RWPE1 (cell line): ENCODE measurements at places on chromosomes 2 and 18.

DNA sequence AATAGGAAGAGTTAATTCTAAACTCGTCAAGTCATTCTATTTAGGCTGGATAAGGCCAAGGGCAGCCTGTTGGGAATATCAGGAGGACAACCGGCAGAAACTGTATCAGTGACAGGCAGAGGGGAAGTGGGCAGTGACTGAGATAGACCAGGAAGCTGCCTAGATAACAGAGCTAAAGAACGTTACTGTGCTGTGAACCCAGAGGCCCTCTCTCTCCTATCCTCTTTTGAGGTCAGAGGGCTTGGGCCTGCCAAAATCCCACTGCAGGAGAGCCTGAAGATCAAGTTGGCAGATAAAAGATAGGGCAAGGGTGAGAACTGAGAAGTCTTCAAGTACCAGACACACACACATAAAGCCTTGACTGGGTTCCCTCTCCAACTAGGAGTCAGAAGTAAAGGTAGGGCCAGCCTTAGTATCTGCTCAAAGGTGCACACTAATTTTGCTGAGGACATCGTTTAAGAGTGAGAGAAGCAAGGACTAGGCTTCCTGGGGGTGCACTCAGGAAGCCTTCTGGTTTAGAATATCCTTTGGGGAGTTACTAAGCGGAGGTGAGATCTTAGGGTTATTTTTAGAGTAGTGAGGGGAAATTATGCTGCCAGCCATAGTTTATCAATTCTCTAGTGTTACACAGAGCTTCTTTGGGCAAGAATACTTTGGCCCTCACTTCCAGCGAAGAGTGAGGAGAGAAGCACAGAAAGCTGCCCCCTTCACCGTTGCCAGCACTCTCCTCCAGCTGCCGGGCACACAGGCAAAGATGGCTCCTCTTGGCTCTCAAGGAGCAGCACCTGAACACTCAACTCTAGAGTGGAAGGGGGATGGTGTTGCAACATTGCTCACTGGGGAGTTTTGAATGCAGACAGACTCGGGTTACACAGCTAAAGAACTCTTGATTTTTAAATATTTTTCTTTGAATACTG lies 9.8 kb downstream of the CAVIN2 start:
- DNase-seq, result no peak

DNA sequence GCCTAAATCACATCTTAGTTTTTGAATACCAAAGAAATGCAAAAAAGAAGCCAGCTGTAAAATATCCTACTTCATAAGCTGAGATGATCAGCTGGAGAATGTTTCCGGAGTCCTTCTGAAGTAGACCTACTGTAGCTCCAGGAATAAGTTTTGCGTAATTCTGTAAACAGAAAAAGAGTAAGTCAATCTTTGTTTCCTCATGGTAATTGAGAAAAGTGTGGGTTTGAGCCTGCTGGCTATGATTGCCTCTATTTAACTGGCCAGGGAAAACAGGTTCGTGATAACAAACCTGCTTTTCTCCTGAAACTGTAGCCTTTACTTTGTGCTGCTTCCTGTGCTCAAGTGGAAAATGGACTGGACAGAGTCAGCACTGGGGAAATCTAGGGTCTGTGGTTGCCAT lies 58.2 kb downstream of the ITGB6 start:
- DNase-seq, result no peak

GRCh38 chr18:50649821-50650220 lies 89.9 kb downstream of the MAPK4 start:
- no peak for DNase-seq

DNA sequence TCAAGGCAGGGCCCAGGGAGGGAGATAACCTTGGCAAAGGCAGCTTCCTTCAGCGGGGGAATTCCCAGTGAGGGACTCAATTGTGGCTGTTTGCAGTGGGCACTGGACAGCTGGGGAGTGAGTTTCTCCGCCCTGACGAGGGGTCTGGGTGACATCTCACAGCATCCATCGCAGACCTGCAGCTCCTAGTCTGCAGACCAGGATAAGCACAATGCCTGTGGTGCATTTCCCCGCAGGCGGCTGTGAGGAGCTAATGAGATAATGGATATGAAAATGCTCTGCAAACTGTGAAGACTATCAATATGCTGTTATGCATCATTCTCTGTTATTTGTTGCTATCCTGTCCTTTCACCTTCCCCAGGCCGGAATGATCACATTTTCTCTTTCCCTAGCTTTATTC lies 30.0 kb upstream of the CYP1B1 start:
- DNase-seq, result no peak

DNA sequence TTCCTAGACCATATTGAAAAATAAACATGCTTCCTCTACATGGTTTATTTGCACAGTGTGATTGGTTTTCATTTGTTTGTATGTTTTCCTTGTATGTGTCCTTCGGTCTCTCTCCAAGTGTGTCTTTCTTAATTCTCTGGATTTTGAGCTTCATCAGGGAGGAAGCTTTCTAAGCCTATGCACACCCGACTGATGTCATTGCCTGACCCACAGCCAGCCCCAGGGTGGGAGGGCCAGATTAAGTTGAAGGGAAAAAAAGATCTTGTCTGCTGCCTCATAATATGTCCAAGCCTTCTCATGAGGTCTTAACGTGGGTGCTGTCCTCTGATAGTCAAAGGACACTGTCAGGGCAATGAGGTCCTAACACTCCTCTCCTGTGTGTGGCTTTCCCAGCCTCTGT lies 115.2 kb downstream of the MARCHF4 start:
- DNase-seq, result no peak

DNA sequence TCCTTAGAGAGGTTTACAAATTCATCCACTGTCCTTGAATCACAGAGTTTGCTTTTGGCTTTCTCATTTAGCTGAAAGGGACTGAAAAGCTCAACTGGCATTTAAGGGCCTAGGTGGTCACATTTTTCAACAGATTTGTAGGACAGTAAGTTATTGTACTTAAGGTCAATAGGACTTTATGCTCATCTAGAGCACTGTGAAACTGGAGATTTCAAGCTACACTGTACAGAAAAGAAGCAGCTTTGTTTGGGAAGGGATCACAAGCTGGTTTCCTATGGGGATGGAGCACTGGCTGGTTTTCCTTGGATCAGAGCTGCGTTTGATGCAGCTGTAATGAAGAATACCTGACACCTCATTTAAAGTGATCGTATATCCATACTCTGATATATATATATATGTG lies 482.7 kb downstream of the FBXO15 start:
- DNase-seq, result no peak

DNA sequence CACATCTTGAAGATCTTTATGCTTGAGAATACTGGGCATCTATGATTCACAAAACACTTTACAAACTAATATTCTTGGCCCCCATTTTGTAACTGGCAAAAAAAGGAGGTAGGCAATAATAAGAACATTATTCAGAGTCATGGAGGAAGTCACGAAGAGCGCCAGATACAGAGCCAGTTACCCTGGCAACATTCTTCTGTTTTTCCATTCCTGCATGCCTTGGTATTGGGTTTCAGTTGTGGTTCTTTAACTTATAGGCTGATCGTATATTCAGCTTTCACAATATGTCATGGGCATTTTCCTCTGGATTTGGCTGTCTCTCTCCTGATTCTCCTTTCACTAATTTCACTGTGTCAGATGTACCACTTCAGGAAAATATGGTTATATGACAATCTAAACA lies 234.7 kb downstream of the HRH4 start:
- DNase-seq, result no peak

GRCh38 chr2:1366546-1367134 lies 46.6 kb upstream of the TPO start:
- DNase-seq, result no peak

- no peak for DNase-seq
Observed at GRCh38 chr2:28134262-28134812, 243.8 kb downstream of the BABAM2 start.

GRCh38 chr2:112476434-112476833 lies 5.5 kb upstream of the TTL start:
- DNase-seq, result no peak

GRCh38 chr2:229456091-229456490 lies 185.0 kb upstream of the PID1 start:
- no peak for DNase-seq

DNA sequence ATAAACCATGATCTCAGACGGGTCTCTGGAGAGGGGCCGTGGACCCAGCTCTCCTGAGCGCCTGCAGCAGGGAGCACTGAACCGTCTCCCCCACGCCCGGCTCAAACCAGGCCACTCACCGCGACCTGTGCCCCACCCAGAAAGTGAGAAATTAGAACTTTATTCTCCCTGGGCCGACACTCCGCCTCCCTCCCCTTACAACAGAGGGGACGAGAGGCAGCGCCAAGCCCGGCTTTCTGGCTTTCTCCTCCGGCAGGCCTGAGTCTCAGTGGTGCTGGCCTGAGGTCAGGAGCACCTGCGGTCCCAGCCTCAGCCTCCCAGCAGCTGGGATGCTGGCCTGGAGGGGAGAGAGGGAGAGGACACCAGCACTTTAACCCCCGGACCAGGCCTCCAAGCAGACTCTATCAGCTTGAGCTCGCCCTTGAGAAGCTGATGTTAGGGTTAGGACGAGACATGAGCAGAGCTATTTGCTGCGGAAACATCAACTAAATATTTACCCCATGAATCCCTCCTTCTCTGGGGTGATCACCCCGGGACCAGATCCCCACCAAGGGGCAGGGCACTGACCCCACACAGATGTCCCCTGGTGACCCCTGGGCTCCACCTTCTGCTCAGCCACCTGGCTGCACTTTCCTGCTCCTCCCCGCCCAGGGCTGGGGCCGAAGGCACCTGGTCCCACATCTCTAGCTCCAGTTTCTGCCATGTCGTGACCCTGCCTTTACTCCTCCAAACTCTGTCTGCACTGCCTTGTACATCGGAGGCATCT lies 856.3 kb upstream of the SALL3 start:
- no peak for DNase-seq

DNA sequence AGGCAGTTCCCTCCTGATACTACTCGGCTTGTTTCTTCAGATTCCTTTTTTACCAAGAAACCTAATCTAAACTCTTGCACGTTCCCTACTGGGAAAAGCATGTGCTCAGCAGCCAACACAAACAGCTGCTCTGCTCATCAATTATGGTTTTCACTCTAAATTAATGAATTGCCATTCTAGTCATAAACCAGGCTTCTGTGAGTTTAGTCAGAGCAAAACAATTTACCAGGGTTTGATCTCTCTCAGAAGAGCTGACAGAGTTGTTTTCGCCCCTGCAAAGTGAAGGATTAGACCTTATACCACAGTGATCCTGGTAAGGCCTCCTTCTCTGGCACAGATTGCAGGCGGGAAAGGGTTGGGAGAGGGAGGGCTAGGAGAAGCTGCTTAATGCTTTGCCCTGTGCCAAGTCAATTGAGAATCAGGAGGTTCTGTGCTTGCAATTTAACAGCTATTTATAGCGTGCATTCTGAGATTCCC lies 57.2 kb downstream of the REEP1 start:
- DNase-seq, result no peak

GRCh38 chr18:48842259-48843061 lies 108.3 kb downstream of the SMAD7 start:
- DNase-seq, result no peak

- DNase-seq, result no peak
Observed at GRCh38 chr2:126879348-126880298, 19.1 kb upstream of the TEX51 start.

DNA sequence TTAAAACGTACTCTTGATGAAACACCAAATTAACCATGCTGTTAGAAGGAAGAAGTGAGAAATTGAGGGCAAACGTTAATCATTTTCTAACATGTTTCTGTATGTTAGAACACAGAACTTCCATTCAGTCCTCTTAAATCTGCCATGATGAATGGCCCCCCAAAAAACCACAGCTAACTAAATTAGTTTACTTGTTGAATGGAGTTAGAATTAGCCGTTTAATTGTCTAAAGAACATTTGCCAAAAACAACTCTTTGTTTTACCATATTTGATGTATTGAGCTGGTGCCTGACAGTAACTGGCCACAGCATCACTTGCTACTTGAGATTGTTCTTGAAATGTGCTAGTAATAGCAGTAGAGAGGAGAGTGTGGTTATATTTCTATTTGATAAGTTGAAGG lies 12.7 kb downstream of the CCNYL1 start:
- DNase-seq, result no peak

DNA sequence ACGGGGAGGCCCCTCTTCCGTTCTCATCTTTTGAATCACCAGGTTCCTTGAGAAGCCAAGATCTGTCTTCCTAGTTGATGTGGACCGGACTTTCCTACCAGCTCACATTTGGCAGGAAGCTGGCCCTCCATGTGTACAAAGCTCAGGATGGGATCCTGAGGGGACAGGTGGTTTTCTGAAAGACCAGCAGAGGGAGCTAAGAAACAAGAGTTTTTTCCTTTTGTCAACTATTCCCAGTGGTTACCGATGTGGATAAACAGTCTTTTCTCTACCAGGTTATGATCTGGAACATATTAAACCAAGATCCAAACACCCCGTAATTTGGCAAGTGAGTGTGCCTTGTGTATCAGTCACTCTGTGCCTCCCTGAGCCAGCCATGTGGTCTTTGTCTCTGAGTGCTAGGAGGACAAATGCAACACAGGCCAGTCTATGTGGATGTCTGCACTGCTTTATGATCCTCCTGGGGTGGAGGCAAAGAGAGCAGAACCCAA lies 25.1 kb upstream of the ARHGAP25 start:
- DNase-seq, result peak; percentile 51

- peak; percentile 29 for DNase-seq
Observed at GRCh38 chr18:23422751-23423418, 30.2 kb upstream of the RIOK3 start.

DNA sequence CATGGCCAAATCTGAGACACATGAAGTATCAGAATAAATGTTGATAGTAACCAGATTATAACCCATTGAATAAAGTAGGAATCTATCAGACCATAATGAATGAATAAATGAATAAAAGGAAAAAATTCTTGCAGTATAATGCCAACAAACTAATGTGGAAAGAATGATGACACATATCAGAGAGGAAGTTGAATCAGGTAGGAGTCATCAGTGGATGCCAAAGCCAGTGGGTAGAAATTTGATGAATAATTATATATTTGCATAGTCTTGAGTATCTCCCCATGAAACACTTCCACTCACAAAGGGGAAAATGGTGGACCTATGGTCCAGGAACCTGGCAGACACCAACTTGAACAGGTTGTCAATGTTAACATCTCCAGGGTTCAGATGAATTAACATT lies 68.6 kb downstream of the GALNT3 start:
- DNase-seq, result peak; percentile 73

- DNase-seq, result no peak
Observed at GRCh38 chr2:65212115-65212514, 15.5 kb upstream of the ACTR2 start.

- DNase-seq, result no peak
Observed at GRCh38 chr2:129404000-129404685, 575.3 kb upstream of the RAB6C start.

DNA sequence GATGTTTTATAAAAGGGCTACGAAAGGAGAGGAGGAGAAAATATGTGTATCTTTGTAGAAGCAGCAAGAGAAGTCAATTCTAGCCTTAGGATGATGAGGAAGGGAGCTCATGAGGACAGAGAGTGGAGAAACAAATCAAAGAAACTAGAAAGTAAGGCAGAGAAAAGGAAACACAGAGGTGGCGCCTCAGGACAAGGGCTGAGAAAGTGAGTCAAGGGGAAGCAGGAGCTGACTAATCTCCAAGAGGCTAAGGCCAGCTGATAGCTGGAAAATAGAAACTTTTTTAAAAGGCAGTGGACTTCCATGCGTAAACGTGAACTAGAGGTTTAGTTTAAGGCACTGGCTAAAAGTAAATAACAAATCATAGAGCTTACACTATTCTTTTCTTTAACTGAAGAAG lies 173.3 kb downstream of the ANKRD44 start:
- DNase-seq, result peak; percentile 33

GRCh38 chr2:98944775-98945174 lies 8.8 kb upstream of the CRACDL start:
- no peak for DNase-seq

GRCh38 chr2:67965246-67965645 lies 97.6 kb downstream of the C1D start:
- DNase-seq, result peak; percentile 51

- no peak for DNase-seq
Observed at GRCh38 chr2:10269711-10270610, 32.7 kb upstream of the HPCAL1 start.

GRCh38 chr2:186771850-186772463 lies 77.0 kb downstream of the ZSWIM2 start:
- DNase-seq, result no peak
